ENCODE measurements at places on chromosomes 3 and 15.
A peak's percentile ranks its signal among the peaks of the same experiment; 100 is the strongest.

- no peak for DNase-seq
Measured at GRCh38 chr3:54376939-54377578, 254.7 kb downstream of the CACNA2D3 start.

DNA sequence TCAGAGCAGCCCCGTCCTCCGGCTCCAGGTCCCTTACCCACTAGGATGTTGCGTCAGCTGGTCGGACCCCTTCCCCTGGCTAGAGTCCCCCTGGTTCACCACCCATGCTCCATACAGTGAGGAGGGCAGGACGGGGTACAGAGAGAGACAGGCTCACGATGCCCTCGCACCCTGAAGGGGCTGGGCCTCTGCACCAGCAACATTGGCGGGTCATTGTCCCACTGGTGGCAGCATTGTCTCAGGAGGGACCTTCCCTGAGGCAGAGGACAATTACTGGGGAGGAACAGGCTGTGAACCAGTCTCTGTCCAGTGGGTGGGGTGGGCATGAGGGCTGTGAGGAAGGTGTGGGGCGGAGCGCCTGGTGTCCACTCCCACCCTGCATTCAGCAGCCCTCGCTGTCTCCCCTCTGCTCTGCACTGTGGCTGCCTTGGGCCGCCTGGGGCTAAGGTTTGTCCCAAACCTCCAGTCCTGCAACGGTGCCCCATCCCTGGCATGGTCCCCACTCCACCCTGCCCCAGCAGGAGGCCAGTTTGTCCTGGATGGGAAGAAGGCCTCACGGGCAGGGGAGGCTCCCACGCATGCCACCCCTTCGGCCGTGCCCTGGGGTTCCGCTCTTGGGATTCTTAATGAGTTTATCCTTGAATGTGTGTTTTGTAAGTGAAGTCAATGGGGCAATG is 48.0 kb upstream of the KLF13 start:
- no peak for DNase-seq

GRCh38 chr3:180036671-180037455 is at the start of gene PEX5L:
TSS of gene PEX5L (minus strand) at chr3:180036937. CDS start at chr3:180036599, 338 bp downstream.
- peak; percentile 78 for DNase-seq

GRCh38 chr15:71117714-71118305 is 2.5 kb downstream of the THSD4 start:
- no peak for DNase-seq

- DNase-seq, result no peak
Measured at GRCh38 chr3:12808587-12808986, 12.1 kb downstream of the CAND2 start.

GRCh38 chr15:43915631-43916325 is 89.0 kb downstream of the WDR76 start:
- DNase-seq, result no peak

GRCh38 chr3:178367817-178368617 is 168.2 kb upstream of the KCNMB2 start:
- no peak for DNase-seq

DNA sequence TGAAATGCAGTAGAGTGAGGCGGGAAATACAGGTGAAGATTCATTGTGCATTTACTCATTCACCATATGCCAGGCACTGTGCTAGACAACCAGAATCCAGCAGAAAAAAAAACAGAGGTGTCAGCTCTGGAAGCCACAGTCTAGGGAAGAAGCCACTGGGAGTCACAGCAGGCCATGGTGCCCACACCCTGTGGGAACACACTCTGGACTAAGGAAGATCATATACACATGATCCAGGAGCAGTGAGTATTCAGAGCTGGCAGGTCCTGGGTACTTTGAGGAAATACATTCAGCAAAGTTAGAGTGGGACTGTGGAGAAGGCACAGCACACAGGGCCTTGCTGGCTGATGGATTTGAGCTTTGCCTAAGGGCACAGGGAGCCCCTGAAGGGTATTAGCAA is 14.8 kb downstream of the FAM240A start:
- no peak for DNase-seq

DNA sequence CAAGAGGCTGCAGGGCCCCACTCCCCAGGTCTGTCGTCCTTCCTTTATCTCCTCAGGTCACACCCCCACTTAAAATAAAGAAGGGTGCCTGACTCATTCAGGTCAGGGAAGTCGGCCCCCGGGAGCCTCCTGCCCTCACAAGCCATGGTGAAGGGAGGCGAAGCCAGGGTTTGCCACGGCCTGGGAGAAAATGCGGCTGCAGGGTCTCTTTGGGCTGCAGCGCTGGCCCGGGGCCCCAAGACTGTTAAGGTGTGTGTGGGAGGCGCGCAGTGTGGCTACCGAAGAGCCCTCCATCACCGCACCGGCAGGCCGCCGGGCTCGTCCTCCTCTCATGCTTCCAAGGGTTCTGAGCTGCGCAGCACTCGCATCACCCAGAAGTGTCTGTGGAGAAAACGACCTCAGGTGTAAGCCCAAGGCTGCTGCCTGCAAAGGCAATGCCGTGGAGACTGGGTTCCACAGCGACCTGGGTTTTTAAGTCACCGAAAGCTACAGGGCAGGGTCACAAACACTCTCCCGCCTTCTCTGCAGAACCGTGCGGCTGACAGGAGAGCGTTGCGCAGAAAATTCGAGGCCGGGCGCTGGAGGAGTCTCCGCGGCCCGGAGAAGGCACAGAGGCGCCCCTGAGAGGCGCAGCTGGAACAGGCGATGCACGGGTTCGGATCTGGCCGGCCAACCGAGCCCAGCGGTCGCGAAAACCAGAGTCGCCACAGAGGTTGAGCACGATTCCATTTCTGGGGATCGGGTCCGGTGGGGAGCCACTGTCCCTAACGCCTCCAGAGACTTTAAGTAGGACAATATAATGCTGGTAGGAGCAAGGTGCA is 8.7 kb downstream of the FOXL2 start:
- no peak for DNase-seq

- no peak for DNase-seq
Measured at GRCh38 chr3:126968391-126969390, 14.2 kb upstream of the PLXNA1 start.

GRCh38 chr15:80386151-80386550 is 18.0 kb upstream of the ARNT2 start:
- DNase-seq, result no peak

DNA sequence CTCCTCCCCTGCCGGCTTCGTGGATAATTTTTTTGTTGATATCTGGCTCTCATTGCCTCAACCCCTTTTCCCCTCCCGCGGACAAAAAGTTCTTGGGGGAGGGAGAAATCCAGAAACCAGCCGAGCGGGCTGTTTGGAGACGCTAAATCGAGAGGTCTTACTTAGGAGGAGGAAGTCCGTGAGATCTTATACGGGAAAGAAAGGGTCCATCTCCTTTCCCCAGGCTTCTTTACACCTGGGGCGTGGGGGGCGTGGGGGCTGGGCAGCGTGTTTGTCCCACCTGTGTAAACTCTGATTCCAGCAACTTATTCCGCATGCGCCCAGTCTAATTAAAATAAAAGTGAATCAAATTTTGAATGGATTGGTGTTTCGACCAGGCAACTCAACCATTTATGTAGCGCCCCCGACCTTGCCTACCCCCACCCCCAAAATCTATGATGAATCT is 364 bp upstream of the CADPS start:
- DNase-seq, result no peak

DNA sequence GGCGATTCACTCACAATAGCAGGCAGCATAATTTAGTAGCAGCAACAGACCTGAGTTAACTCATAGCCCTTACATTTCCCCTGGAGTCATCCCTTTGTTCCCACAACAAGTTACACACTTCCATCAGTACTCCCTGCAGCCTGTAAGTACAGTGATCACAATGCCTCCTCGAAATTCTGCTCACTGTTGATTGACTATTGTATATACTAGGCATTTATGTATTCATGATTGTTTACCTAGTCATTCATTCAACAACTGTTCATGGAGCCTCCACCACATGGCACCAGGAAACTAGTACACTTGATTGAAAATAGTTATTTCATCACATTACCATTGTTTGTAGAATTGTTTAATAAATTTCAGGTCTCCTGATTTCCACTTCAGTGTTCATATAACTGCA is 71.4 kb upstream of the P3H2 start:
- DNase-seq, result no peak

GRCh38 chr3:195704433-195704999 is 16.3 kb upstream of the MUC20 start:
- no peak for DNase-seq

DNA sequence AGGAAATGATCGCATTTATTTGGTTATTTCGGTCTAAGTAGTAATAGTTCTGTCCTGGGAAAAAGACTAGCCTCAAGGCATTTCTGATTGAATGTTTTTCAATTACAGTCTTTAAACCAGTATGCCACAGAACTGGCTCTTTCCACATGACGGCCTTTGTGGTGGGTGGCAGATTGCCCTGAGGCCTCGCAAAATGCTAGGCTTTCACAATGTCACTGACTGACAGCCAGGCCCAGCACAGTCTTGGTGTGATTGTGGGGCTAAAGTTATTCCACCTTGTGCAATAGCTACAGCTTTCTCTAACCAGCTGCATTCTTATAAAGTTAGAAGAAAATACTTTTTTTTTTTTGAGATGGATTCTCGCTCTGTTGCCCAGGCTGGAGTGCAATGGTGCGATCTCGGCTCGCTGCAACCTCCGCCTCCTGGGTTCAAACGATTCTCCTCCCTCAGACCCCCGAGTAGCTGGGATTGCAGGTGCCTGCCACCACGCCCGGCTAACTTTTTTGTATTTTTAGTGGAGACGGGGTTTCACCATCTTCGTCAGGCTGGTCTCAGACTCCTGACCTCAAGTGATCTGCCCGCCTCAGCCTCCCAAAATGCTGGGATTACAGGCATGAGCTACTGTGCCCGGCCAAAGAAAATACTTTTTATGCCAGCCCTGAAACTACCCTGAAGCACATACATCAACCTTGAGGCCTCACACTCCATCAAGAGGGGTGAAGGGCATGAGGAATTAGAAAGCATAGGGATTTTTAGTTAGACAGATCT is 2.5 kb upstream of the ADIPOQ start:
- no peak for DNase-seq

DNA sequence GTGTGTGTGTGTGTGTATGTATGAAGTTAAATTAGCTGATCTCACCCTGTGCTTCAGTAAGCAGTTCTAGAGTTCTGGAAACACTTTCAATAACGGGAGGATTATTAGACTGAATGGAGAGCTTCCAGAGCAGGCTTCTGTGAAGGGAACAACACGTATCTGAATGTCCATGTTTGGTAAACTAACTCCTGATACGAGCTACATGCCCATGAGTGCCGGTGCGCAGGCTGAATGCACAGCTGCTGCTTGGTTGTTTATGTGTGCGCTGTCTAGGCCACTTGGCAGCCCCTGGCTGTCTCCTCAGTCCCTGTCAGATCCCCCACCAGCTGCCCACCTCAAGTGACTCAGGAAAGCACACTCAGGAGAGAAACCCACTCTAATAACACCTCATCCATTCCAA is 137.0 kb downstream of the EPHB1 start:
- no peak for DNase-seq

DNA sequence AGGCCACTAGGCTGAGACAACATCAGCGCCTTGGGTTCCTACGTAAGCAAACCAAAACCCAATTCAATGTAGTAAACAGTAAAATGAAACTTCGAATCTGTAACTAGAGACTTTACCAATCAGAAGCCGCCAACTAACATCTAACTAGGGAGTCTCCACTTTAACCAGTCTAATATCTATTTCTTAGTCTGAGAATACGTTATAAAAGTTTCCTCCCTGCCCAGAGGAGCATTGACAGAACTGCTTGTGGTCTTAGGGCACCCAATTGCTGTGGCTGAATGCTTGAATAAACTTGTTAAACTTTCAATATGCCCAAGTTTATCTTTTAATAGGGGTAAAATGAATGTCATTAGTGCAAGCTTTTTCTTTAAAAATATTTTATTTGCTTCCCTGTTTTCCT is 4.3 kb downstream of the CP start:
- DNase-seq, result no peak

DNA sequence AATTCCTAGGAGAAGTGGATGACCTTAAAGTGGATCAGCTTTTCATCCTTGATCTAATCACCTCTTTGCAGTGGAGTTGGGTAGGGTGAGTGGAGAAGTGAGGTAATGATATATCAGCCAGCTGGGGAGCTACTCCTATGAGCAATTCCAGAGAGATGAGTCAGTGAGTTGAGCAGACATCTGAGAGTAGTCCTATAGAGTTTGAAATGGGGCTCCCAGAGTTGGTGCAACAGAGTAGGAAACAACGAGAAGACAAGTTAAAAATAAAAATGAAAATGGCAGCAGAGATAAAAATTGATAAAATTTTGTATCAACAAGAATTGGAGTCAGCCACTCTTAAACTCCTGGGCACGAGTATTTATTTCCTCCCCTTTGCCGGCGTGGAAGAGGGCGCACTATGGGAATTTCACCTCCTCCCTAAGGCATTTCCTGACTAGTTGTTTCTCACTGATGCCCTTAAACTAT is 150.8 kb upstream of the DPH6 start:
- no peak for DNase-seq

DNA sequence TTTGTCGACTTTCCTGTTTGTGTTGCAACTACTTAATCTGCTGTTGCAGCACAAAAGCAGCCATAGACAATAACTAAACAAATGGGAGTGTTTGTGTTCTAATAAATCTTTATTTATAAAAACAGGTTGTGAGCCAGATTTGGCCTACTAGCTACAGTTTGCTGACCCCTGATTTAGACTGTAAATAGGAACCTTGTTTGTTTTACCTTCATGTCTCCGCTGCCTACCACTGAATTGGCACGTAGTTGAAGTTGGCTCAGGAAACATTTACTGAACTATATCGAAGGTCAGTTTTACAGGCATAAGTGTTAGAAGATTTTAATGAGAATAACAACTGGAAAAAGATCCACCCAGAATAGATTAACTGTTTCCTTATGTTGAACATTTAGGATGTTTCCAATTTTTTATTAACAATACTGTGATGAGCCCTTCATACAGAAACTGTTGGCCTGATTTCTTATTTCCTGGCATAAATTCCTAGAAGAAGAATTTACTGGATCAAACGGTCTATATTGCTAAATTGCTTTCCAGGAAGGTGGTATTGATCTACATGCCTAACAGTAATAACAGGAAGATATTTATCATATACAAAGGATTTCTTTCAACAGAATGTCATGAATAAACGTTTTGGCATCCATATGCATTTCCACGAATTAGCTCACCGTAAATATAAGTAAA is 156.2 kb upstream of the NR2E3 start:
- no peak for DNase-seq

GRCh38 chr3:53865732-53866499 is 16.0 kb downstream of the ACTR8 start:
- no peak for DNase-seq

GRCh38 chr3:60086811-60087210 is 1037.0 kb upstream of the CFAP20DC start:
- DNase-seq, result peak; percentile 33

GRCh38 chr15:58746174-58746573 is 3.3 kb downstream of the ADAM10 start:
- no peak for DNase-seq
